ENCODE measurements at places on chromosomes 11 and 22.
A peak's percentile ranks its signal among the peaks of the same experiment; 100 is the strongest.

DNA sequence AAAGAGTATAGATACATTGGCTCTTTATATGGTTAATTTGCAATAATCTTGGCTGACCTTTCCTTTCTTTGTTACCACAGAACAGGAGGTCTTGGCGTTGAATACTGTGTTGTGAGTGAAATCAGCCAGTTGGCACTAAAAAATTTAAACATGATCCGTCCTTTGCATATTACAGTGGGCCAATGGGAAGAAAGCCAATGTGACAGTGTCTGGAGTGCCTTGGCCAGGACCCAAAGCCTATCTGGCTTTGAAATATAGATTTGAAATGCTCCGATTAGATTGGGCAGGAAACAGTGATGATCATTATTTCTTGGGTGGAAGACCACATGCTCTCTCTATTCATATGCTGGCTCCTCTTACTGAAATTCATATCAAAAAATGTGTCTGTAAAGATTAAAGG is 339.6 kb upstream of the ANO3 start:
- DNase-seq: no peak

- no peak for DNase-seq
These were observed 11.2 kb upstream of the ACR start for GRCh38 chr22:50726643-50727340.

- DNase-seq: peak; percentile 74
These were observed 29.8 kb upstream of the CREB3L1 start for GRCh38 chr11:46247659-46248058.

DNA sequence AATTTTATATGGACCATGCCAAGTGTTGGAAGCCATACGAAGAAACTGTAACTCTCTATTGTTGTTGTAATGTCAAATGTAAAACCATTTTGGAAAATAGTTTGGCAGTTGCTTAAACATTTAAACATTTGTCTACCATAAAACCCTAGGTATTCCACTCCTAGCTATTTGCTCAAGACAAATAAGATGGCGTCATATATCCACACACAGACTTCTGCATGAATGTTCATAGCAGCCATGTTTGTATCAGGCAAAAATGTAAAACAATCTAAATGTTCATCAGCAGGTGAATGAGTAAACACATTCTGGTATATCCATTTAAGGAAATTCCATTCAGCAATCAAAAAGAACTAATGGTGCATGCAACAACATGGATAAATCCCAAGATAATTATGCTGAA is 27.9 kb downstream of the OR9I1 start:
- DNase-seq: no peak

GRCh38 chr22:20840646-20841371 is 17.8 kb downstream of the PI4KA start:
- DNase-seq: no peak

- no peak for DNase-seq
These were observed 340.3 kb upstream of the DDI1 start for GRCh38 chr11:103696123-103696522.

- no peak for DNase-seq
These were observed 3.8 kb upstream of the CYB5R2 start for GRCh38 chr11:7677071-7677470.

- DNase-seq: no peak
These were observed 679.6 kb downstream of the NTM start for GRCh38 chr11:132050049-132050448.

GRCh38 chr11:17930544-17931125 is 82.2 kb downstream of the SERGEF start:
- no peak for DNase-seq

GRCh38 chr11:122714484-122714883 is 59.0 kb downstream of the UBASH3B start:
- no peak for DNase-seq

GRCh38 chr22:30718938-30719337 is 24.3 kb downstream of the OSBP2 start:
- no peak for DNase-seq

- DNase-seq: no peak
These were observed 76.3 kb upstream of the BIRC3 start for GRCh38 chr11:102241026-102241425.

DNA sequence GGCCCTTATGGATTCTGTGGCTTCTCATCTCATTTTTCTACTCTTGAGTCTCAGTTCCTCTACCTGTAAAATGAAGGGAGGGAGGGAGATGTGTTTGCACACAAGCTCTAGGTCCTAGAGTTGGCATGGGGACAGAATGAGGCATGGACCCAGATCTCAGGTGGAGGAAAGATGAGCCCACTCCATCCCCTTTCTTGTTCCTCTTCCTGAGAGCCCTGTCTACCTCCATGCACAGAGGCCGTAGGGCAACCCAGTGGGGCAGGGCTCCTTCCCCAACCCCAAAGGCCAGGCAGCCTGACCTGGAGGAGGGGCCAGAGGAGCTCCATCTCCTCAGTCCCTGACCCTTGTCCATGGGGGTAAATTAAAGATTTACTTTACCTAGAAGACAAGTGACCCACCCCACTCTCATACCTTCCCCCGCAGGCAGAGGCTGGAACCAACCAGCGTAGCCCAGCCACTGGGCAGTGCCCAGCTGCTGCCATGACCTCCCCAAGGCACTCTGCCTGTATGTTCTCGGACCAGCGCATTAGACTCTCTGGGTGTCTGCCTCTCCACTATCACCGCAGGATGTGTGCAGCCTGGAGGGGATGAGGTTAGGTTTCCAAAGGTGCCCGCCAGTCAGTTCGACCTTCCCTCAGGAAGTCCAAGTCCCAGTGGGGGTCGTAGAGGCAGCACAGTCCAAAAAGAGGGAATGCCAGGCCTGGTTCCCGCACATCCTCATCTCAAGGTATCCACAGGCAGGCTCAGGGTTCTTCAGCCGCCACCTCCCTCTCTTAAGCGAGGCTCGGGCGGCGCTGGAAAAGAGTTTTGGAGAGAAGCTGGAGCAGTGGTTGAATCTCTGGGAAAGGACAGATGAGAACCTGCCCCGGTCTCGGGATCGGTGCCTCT is 3.0 kb downstream of the SMTN start:
- DNase-seq: no peak

GRCh38 chr22:20486229-20486628 is 9.4 kb downstream of the KLHL22 start:
- no peak for DNase-seq

GRCh38 chr11:120219938-120220746 is 9.3 kb downstream of the OAF start:
- DNase-seq: no peak

DNA sequence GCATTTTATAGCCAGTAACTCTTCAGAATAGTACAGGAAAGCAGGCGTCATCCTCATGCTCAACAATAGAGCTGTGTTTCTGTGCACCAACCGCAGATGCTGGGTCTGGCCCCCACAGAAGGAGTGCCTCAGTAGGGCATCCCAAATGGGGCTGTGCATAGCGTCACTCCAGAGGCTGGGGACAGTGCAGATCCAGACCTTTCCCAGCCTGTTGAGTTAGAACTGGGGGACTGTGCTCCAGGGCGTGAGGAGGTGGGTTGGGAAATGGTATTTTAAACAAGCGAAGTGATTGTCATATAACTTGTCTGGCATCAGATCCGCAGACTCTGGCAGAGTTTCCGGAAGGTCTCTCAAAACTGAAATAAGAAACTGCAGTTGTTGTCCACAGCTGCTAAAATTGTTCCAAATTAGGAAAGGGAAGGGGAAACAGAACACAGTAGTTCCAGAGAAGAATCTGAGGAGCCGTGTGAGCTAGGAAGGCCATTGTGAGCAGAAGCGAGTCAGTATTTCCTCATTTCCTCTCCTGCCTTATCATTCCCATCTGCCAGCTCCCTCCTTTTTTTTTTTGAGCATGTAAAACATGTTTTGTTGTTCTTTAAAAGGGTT is 52.2 kb downstream of the JAM3 start:
- DNase-seq: peak; percentile 70

DNA sequence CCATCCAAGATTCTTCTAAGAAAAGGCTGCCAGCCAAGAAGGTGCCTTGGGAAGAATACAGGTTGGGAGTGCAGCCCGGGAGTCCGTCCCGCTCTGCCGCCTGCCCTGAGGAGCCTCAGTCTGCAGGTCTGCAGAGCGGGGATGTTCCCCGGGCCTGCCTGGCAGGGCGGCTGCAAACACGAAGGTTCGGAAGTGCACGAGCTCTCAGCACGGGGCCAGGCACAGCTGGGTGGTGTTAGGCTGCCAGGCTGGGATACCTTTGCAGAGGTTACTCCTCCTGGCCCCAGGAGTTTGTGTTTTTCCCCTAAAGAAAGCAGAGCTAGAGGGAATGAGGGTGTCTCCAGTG is 9.4 kb upstream of the PRR5 start:
- DNase-seq: no peak

DNA sequence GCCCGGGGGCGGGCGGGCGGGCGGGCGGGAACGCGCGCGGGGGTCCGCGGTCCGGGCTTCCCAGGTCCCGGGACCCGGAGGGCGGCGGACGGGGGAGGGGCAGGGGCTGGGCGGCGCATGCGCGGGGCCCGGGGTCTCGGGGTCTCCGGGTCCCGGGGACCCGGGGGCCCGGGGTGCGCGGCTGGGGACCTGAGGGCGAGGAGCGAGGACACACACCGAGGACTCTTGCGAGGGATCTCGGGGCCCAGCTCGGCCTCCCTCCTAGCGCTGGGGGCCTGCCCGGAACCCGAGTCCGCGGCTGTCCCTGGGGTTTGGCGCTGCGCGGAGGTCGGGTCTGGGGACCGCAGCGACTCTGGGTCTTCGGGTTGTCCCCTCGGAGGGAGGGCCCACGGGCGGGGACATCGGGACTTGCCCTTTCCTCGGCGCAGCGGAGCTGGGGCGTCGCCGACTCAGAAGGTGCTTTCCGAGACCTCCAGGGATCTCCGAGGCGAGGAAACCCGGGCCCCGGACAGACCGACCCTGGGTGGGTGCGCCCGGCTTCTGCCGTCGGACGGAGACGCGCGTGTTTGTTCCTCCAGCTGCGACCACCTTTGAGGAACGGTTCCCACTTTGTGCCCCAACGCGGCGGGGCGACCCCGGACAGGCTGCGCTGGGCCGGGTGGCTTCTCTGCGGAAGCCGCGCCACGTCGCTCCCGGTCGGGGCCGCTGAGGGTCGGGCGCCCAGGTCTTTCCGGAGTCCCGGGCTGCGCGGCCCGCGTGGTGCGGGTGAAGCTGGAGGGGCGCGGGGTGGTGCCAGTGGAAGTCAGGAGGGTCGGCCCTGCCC is 540 bp downstream of the PPARA start:
- peak; percentile 59 for DNase-seq

DNA sequence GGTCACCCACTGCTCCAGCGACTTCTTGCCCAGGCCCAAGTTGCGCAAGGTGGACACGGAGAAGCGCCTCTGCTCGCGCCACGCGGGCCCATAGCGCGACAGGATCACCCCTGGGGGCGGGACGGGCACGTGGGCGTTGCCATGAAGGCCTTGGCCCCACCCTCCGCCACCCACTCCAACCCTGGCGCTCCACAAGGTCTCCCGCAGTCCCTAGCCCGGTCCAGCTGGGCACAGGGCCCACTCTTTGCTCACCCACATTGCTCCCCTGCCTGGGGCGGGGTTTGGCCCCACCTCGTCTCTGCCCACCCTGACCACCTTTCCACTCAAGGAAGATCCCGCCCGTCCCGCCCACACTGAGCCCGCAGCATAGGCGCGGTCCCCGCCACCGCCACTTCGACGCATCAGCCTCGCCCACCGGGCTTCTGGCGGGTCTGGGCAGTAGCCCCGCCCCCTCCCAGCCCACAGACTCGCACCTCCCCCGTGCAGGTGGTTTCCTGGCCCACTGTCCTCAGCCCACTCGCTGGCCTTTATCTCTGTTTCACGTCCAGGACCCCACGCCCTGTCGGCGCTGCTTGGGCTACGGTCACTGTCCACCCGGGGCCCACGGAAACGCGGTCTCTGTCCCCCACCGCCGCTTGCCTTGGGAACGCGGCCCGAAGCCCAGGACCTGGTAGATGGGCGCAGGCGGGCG is 12.3 kb upstream of the CYP2D6 start:
- DNase-seq: no peak

GRCh38 chr22:28034145-28034759 is 115.2 kb upstream of the PITPNB start:
- DNase-seq: peak; percentile 40

- no peak for DNase-seq
These were observed 331.2 kb downstream of the METTL15 start for GRCh38 chr11:28439403-28439802.

DNA sequence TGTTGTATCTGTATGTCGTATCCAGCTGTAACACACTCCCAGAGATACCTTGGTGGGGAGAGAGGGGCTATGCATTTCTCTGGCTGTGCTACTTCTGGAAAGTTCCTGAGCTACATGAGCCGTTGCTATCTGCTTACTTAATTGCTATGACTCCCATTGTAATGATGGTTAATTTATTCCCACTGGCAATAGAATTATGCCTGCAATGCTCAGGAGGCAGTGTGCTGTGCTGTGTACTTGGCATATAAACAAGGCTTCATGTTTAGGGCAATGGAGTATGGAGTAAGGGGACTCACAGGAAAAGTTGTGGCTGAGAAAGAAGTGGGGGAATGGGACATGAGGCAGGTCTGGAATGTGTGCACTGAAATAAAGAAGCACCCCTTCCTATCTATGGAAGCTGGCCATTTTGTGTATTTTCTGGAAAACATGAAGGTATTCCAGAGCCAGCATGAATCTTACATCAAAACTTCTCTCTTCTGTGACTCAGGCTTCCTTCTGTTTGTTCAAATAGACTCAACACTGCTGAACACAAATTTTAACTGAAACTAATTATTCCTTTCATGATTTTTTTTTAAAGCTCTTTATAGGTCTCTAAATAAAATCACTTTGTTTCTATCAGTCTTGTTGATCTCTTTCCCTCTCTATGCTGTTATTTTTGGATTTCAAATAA is 40.6 kb downstream of the CD44 start:
- no peak for DNase-seq

GRCh38 chr22:33680632-33681031 is 239.6 kb downstream of the LARGE1 start:
- no peak for DNase-seq

- DNase-seq: no peak
These were observed 14.3 kb downstream of the TP53AIP1 start for GRCh38 chr11:128928400-128928799.

DNA sequence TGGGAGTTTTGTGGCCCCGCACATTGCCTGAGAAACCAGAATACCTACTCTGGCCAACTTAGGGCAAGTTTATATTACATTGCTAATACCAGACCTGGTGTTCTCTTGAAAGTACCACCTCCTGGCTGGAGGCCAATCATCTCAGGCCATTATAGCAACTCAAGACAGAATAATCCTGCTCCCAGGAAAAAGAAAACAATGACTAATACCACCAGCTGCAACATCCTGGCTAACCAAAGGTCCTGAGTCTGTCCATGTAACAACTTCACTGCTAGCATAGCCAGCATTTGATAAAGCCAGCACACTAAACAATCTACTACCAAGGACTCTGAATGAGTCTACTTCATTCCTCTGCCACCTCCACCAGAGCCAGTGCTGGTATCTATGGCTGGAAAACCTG is 1298.7 kb upstream of the CNTN5 start:
- no peak for DNase-seq

DNA sequence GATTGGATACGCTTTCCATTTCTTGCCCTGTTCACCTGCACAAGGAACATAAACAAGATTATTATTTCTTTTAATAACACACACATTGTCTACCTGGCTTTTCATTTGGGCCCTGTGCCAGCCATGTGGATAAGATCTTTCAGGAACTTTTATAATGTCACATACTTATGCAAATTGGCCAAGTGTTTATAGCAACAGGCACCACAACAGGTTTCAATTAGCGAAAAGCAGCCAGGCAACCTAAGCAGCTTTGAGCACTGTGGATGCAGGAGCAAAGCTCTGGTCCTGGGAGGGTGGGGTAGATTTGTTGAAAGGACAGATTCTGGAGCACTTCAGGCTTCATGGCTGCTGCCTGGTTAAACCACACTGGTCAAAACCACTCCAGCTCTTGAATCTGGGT is 217.4 kb downstream of the BARX2 start:
- DNase-seq: peak; percentile 83

All from islet precursor cell (in vitro differentiated cells).